ENCODE measurements at places on chromosomes 5 and 9.

- no peak for DNase-seq
These were observed 391.1 kb downstream of the ARHGEF28 start for GRCh38 chr5:74017112-74017511.

DNA sequence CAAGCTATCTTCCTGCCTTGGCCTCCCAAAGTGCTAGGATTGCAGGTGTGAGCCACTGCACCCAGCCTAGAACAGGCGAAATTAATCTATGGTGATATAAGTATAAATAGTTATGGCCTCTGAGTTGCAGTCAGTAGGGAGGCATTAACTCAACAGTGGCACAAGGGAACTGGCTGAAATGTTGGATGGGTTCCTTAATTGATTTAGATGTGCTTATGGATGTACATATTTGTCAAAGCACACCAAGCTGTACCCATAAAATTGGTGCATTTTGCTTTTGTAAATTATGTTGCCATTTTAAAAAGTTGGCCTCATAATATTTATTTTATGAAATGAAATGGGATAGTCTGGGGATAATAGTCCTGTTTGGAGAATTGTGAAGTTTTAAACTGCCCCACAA lies 36.8 kb upstream of the GLIPR2 start:
- DNase-seq: no peak

- no peak for DNase-seq
These were observed 79.4 kb downstream of the PHF2 start for GRCh38 chr9:93655621-93656425.

DNA sequence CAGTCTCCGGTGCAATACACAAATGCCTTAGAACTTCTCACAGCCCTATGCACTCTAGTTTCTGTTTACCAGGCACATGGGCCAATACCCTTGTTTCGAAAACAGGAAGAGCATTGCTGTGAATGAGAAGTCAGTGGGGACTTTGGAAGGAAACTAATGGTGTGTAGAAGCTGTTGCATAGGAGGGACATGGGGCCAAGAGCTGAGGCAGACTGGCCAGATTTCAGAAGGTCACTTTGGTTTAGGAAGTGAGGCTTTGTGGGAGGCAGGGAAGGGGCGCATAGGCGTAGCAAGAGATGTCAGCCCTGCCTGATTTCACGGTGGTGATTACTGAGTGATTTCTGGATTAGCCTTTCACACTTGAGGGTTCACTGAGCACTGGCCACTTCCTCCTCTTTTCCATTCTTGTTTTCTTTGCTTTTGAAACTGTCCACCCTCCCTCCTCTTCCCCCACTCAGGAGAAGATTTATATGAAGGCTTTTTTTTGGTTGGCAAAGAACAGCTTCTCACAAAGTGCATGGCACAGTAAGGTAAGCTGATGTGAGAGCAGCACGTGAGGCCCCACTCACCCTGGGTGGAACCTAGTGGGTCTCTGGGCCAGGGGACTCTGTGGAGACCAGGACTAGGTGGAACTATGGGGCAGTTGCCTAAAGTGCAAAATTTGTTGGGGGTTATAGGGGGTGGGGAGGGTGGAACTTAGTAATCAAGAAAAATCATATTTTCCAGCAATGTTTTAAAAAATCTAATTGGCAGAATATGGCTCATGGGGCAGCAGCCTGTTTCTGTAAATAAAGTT lies 6.1 kb upstream of the TMEM252 start:
- DNase-seq: peak; percentile 86

DNA sequence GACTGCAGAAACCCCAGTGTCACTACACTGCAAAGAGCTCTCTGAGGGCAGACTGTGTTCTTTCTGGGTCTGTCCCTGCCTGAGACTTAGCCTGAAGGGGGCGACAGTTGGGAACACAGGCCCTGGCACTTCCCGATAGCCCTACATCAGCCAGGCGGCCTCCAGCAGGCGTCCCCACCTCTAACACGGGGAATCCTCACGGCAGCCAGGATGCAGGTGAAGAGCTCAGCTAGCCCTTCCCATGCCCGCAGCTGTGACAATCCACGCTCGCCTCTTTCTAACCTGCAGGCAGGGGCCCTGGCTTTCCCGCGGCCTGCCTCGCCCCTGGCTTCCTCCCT lies 5.9 kb downstream of the MED22 start:
- no peak for DNase-seq

GRCh38 chr9:35910613-35911359 lies 1.5 kb downstream of the SPAAR start:
- no peak for DNase-seq

DNA sequence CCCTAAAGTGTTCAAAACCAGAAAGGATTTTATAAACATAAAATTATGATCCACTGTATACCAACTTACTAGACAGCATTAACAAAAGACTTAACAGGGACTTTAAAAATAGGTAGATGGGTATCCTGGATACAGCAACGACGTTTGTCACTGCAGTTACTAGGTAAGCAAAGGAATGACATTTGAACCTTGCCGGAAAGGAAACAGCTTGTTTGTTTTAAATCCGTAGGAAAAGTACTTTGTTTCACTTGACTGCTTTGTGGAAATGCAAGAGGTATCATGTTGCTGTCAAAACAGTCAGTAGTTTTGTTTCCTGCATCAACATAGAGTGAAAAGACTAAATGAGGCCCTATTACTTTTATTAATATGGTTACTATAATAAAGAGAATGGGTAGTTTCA lies 122.9 kb downstream of the CDC42SE2 start:
- no peak for DNase-seq

GRCh38 chr5:78060421-78060820 lies 234.1 kb downstream of the AP3B1 start:
- no peak for DNase-seq

DNA sequence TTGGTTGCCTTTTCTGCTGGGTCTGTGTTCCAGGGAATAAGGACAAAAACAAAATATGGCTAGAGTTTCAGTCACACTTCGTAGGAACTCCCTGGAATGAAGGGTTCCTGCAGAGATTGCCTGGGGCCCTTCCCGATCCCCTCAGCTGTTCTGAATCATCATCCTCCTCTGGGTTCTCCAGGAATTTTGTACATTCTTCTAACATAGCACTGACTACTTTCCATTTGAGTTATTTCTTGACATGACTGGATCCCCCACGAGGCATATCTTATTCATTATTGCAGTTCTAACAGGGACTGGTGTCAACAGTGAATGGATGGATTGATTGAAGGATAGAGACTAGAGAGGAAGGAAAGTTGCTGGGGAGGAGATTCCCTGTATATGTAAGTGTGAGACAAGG lies 49.2 kb upstream of the TNC start:
- DNase-seq: no peak

DNA sequence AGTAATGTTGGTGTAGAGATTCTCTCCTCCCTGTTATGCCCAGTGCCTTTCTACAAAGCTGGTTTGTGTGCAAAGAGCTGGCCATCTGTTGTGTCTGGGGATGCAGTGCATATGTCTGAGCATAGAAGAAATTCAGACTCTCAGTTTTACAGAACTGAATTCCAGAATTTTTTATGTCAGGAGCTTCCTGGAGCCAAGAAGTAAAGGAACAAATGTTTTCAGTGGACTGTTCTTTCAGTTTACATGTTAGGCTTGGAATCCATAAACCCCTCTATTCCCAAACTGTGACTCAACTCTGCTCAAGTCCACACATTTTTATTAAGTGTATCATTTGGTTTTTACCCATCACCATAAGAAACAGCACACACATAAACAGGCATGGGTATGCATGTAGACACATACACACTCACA lies 366.0 kb downstream of the BRINP1 start:
- DNase-seq: no peak

- DNase-seq: no peak
These were observed 168.8 kb downstream of the PDE4D start for GRCh38 chr5:59724482-59725391.

DNA sequence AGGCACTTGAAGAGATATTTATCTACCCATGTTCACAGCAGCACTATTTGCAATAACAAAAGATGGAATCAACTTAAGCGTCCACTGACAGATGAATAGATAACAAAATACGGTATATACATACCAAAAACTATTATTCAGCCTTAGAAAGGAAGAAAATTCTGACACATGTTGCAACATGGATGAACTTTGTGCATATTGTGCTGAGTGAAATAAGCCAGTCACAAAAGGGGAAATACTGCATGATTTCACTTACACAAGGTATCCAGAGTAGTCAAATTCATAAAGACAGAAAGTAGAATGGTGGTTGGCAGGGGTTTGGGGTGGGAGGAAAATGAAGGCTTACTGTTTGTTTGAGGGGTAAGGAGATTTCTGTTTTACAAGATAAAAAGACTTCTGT lies 66.0 kb downstream of the FBN2 start:
- no peak for DNase-seq

- DNase-seq: no peak
These were observed 183.5 kb downstream of the SNX18 start for GRCh38 chr5:54700986-54701578.

GRCh38 chr5:126589536-126590297 lies 5.3 kb downstream of the ALDH7A1 start:
- no peak for DNase-seq

DNA sequence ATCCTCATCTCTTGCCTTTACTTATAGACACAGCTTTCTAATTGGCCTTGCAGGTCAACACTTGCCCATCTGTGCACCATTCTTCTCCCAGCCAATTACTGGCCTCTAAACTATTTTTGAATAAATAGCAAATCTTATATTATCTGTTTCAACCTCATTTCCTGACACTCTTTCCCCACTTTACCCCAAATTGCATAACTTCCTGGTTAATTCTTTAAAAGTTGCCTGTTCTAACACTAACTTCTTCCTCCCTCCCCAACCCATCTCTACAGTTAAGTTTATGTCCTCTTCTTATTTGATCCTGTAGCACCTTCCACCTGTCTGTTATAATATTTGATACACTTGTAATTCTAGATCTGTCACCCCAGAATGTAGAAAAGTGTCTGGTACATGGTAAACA lies 372.1 kb downstream of the PDE4D start:
- DNase-seq: no peak

- no peak for DNase-seq
These were observed 205.9 kb downstream of the AUH start for GRCh38 chr9:91155746-91156376.

DNA sequence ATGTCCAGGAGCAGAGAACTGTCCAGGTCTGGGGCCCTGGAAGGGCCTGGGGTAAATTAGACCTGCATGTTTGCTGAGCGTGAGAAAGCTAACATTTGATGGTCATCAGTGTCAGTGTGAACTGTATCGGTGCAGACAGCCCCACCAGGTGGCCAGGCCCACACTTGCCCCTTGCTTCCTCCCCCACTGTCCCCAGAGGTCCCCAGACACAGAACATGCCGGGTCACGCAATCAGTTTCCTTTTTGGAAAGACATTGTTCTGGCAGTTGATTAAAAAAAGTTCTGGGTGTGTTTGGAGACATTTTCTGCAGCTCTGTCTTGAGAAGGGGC lies 1.5 kb downstream of the NKD2 start:
- no peak for DNase-seq

- DNase-seq: no peak
These were observed 16.3 kb downstream of the AGGF1 start for GRCh38 chr5:77046416-77047073.

DNA sequence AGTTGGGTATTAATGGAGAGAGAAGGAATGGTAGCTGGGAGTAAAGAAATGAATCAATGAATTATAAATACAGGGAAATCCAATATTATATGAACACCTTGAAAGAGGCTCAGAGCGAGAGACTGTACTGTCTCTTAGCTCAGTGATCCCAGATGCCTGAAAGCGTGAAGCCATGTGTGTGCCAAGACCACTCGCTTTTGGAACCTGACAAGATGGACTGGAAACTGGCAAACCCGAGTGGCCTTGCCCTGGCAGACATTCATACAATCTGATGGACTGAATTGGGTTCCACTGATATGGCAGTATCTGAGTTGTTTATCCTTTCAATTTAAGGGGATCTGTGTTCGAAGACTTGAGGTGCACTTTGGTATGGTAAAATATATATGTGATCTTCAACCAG lies 170.3 kb downstream of the ERCC6L2 start:
- DNase-seq: no peak
